ENCODE measurements at places on chromosomes 13 and 19.

GRCh38 chr19:56301155-56301554, 13.5 kb downstream of the ZSCAN5A start:
- no peak for DNase-seq

DNA sequence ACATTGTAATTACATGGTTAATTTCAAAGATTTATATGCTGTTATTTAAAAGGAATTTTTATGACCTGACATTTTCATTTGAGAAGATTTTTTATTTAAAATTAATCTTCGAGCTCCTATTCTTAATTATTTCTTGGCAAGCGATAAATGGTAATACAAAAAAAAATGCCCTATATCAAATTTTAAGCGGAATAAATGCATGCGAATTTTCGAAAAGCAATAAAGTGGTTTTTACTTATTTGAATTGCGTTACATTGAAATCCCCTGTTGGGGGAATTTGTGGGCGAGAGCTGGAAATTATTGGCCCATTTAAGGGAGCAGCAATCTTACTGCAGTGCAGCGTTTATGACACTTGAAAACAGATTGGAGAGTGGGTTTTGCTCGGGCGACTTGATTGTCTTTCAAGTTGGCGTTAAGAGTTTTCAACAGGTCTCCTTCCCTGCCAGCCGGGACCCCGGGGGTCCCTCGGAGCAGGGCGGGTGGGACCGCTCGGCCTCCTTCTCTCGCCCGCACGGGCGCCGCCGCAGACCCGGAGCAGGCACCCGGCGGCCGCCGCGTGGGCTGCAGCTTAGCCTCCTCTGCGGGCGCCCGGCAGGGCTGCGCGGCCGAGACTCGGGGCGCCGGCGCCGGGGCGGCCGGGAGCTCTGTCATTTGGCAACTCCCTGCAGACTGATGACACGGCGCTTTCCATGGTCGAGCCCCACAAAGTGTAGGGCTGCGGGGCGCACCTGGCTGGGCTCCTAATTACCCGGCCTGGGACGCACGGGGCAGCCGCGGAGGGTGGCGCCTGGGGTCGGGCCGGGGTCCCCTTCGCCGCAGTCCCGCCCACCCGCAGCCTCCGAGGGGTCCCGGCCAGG, 255.1 kb upstream of the SOX21 start:
- no peak for DNase-seq

DNA sequence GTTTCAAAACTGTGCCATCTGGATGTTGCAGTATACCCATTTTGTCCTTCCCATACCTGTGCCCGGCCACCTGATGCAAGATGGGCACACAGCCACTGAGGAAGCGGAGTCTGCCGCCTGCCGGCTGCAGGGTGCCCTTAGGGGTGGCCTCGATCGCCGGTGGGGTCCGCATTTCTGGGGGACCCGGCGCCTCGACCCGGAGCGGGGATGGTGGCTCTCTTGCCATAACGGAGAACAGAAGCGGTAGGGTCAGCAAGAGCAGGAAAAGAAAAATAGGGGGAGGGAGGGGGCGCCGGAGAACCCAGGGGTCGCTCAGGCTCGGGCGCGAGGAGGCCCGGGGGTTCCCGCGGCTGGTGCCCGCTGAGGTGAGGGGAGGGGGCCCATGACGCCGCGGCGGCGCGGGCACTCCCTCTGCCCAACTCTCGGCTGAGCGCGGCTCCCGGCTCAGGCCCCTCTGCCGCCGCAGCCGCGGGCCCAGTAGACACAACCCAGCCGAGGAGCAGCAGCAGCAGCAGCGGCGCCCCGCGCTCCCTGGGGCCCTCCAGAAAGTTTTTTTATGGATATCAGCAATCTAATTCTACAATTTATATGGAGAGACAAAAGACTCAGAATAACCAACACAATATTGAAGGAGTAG, 13.8 kb upstream of the CYP4F2 start:
- DNase-seq, result no peak

- no peak for DNase-seq
Measured at GRCh38 chr13:76048131-76048530, 412.0 kb downstream of the LMO7 start.

DNA sequence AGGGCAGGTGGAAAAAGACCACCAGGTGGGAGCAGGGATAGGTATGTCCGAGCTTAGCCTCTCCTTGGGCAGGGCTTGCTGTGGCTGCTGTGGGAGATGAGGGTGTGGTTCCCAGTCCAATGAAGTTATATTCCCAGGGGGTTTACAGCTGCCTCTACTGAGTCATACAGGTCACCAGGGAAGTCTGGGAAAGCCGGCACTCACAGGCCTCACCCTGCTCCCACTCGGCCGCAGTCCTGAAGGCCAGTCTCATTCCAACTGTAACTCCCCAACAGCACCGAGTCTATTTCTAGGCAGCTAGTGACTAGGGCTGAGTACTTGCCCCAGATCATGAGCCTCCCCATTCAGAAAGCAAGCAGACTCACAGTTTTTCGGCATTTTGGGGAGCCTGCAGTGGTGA, 77.1 kb downstream of the FNDC3A start:
- DNase-seq, result no peak

- no peak for DNase-seq
Measured at GRCh38 chr13:26680123-26680450, 80.5 kb downstream of the GPR12 start.

DNA sequence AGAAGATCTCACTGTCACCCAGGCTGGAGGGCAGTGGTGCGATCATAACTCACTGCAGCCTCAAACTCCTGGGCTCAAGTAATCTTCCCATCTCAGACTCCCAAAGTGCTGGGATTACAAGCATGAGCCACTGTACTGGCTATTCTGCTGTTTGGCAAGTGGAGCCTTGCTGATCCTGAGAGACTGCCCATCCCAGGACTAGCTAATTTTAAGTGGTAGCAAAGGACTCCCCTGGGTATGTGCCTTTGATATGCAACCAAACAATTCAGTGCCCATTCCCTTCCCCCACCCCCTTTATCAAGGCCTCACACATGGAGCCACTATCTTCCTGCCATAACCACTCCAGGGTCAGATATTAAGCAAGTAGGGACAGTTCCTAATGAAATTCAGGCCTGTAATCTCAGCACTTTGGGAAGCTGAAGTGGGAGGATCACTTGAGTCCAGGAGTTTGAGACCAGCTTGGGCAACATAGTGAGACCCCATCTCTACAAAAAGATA, 17.0 kb upstream of the ZNF460 start:
- no peak for DNase-seq

- DNase-seq, result no peak
Measured at GRCh38 chr19:53865523-53865917, 2.2 kb upstream of the MYADM start.

DNA sequence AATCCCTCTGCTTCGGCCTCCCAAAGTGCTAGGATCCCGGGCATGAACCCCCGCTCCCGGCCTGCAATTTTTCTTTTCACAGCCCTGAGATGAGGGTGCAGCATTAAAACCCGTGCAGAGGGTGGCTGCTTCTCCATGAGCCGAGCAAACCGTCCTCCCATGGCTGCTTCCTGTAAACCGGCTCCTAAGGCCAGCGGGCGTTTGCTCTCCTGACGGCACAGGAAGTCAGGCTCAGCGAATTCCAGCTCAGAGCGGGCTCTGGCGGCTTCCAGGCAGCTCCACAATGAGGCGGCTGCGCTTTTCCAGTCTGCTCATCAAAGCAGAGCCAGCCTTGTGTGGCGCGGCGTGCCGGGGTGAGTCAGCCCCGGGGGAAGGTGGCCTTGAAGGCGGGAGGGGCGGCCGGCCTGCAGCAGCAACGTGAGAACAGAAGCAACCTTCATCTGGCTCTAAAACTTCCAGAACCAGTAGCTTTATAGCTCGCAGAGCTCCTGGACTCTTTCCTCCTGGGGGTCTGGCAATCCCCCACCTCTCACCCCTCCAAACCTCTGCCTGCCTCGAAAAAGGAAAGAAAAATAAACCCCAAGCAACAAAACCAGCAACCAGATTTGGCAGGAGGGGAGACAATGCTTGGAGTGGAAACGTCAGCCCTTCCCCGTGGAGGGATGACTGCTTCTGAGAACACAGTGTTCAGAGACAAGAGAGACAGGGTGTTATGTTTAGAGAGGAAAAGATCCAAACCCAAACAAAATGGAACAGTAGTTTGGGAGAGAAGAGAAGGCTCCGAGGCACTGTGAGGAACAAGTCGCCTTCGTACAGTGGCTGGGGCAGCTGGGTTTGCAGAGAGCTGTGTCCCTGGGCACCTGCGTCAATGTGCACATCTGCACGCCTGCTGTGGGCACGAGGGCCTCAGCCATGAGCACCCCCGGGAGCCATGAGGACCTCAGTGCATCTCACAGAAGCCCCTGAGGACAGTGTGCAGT, 67.8 kb downstream of the GADD45B start:
- peak; percentile 95 for DNase-seq

DNA sequence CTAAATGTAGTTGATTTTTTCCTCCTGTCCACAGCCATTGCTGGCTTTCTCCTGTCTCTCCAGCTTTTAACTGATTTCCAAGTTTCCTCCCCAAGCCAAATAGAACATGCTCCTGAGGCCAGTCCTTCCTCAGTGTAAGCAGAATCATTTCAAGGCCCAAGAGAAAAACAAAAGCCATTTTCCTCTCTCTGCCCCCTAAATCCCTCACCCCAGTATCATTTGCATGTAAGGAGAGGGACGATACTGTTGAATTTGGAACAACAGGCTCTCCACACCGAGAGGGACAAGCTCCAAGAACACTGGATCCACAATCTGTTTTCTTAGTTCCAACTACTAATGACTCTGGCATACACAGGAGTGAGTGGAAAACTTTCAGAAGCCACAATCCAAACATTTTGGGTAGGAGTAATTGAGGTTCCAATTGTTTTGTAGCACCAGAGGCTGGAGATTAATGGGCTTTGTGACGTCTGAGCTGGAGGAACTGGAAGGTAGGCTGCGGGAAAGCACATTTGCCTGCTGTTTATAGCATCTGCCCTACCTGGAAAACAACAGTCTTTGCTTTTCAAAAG, 156.8 kb downstream of the FLT1 start:
- DNase-seq, result no peak

GRCh38 chr13:108156749-108157148, 58.6 kb downstream of the LIG4 start:
- no peak for DNase-seq

GRCh38 chr19:3834349-3835054, 34.3 kb downstream of the ZFR2 start:
- no peak for DNase-seq

DNA sequence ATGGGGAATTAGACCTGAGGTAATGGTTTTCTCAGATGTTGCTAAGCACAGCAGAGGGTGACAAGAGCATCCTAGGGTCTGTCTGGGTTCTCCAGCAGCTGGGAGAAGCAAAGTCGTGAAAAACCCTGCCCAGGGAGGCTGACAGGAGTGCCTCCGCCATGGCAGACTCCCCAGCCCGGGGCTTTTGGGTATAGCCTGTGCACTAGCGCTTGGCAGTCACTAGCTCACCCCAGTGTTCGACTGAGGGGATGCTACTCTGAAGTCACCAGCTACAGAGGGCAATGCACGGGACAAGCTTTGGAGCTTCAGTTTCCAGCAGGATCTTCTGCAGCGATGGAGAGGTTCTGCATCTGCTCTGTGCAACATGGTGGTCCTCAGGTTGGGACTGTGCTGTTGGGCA, 87.5 kb downstream of the ING1 start:
- no peak for DNase-seq

DNA sequence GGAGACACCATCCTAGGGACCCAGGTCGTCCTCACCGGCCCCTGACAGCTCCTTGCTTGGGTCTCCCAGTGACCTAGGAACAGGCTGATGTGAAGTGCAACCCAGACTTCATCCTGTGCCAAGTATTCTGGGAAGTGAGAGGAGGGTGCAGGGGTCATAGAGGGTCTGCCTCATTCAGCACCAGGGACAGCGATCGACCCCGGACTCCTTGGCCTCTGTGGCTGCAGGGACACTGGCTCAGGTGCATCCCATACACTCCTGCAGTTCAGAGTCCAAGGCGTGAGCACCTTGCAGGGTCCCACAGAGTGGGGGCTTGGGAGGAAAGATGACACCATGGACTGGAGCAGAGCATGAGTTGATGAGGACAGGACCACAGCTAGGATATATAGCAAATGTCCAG, 10.0 kb upstream of the OR10H2 start:
- no peak for DNase-seq

DNA sequence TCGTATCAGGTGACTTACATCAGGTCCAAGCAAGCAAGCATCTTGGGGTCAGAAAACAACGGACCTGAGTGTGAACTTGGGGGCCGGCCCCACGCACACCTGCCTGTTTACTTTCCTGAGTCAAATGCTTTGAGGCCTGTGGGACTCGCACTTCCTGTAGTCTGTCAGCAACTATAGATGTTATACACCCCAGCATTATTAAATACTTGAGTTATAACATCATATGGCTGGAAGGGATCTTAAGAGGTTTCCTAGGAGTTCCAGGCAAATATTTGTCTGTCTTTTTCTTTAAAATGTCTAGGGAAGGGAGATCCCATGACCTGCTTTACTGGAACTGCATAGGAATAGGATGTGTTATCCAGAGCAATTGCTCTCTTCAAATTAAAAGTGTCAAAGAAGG, 280.6 kb downstream of the SHISA2 start:
- no peak for DNase-seq

DNA sequence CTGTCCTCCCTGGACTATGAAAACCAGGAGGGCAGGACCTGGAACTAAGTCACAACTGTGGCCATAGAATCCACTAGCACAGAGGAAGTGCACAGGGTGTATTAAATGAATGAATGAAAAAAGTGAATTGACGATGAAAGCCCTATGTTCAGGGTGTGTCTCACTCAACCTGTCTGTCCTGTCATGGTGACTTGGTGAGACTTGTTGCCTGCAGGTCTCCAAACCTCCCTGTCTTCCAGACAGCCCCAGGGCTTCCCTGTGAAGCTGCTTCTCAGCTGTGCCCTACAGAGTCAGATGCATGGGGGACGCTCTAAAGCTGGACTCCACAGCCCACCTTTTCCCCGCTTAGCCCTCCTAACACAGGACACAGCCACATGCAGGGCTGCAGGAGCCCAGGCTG, 4.8 kb upstream of the IGFL1 start:
- DNase-seq, result peak; percentile 64

DNA sequence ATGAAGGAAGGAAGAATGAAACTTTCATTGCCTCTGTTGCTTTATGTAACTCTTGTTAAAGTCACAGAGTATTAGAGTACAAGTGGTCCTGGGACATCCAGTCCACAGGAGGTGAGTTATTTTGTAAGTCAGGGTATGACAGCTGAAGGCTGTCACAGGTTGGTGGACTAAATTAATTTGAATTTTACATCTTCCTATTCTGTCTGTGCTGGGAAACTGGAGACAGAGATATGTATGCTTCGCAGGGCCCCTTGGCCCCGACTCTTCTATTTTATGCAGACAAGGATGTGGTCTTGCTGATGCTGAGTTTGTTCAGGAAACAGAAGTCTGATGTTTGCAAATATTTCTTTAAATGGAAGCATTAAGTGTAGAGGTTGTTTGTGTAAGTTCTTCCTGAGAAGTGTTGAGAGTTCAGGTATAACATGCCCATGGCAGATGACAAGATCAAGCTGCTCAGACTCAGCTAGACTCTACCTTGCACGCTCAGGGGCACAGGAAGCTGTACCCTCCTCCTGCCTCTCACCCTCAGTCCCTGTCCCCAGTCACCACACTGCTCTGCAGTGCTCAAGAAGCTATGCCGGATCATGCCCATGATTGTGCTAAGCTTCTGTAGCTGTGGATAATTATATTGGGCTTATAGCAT, 23.4 kb downstream of the RASL11A start:
- DNase-seq, result no peak

GRCh38 chr19:49301165-49301865, 23.7 kb downstream of the SLC6A16 start:
- DNase-seq, result no peak

- no peak for DNase-seq
Measured at GRCh38 chr19:10290357-10290875, 664 bp downstream of the ICAM5 start.

GRCh38 chr13:40777166-40777808, 6.3 kb upstream of the MRPS31 start:
- DNase-seq, result no peak

Measured in vagina (tissue), 2 donors.